Activated T-cell treated with anti-CD3 and anti-CD28 coated beads for 24 hours (primary cell): ENCODE measurements at places on chromosomes 1 and 21.

- DNase-seq = no peak
These were observed 223.0 kb downstream of the PLA2G4A start for GRCh38 chr1:187051618-187052232.

DNA sequence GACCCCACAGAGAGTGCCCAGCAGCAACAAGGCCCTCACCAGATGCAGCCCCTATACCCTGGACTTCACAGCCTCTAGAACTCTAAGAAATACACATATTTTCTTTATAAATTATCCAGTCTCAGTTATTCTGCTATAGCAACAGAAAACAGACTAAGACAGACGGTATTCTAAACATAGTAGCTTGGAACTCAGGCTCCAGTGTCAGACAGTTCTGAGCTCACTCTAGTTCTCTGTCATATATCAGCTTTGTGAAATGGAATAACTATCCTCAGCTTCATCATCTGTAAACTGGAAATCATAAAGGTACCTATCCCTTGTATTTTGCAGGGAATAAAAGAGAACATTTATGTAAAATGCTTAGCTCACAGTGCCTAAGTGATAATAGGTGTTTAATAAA is 127.4 kb downstream of the GLUL start:
- DNase-seq = no peak

GRCh38 chr21:44547656-44548331 is 3.5 kb downstream of the KRTAP10-2 start:
- DNase-seq = peak; percentile 8

DNA sequence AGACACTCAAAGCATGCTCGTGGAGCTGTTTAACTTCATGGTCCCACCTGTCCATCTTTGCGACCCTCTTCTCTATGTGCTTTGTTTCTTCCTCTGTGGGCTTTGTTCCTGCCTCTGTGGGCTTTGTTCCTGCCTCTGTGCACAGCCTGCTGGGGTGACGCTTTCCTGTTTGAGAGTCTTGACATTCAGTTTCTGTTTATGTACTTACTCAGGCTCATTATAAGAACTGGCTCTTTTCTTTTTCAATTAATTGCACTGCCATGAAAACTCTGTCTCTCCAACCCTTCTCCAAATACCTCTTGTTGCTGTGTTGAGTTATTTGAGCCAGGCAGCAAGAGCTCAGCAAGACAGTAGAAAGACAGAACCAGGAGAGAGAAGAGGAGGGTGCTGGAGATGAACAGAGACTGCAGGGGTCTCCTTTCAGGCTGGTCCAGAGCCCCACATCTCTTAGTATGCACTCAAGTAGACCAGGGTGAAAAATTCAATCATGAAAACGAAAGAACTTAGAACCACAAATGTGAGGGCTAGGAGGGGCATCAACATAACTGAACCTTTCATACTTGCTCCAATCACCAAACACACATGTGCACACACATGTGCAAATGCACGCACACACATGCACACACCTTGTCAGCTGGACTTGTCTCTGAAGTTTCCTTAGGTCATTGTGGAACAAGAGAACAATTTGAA is 88.3 kb upstream of the SGIP1 start:
- peak; percentile 48 for DNase-seq

DNA sequence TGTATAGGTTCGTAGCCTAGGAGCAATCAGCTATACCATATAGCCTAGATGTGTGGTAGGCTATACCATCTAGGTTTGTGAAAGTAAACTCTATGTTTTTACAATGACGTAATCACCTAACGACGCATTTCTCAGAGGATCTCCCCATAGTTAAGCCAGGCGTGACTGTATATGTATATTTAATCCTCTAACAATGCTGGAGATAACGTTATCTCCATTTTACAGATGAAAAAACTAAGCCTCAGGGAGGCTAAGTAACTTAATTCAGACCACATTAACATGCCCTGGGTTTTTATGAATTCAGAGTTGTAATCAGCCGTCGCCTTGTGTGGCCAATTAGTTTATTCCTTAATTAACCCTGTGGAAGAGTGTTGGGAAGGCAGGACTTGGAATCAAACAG is 107.7 kb upstream of the PLXNA2 start:
- no peak for DNase-seq

DNA sequence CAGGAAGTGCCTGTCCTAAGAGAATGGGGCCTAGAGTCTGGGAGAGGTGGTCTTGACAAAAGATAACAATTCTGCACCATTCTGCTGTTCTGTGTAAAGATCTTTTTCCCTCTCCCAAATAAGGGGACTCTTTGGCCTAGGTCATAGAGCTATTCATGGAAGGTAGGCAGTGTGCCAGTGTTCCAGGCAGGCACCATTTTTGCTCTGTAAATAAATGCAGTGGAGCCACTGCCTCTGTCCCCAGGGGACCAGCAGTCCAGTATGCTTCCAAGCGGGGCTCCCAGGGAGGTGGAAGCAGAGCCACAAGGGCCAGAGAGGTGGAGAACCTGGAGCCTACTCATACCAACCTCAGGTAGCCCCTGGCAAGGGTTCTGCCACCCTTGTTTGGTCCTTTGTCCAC is 25.9 kb downstream of the KCNA2 start:
- no peak for DNase-seq

- DNase-seq = no peak
These were observed 660 bp downstream of the PGBD5 start for GRCh38 chr1:230425252-230426091.

- DNase-seq = no peak
These were observed 75.2 kb downstream of the SH3GLB1 start for GRCh38 chr1:86779308-86780191.

DNA sequence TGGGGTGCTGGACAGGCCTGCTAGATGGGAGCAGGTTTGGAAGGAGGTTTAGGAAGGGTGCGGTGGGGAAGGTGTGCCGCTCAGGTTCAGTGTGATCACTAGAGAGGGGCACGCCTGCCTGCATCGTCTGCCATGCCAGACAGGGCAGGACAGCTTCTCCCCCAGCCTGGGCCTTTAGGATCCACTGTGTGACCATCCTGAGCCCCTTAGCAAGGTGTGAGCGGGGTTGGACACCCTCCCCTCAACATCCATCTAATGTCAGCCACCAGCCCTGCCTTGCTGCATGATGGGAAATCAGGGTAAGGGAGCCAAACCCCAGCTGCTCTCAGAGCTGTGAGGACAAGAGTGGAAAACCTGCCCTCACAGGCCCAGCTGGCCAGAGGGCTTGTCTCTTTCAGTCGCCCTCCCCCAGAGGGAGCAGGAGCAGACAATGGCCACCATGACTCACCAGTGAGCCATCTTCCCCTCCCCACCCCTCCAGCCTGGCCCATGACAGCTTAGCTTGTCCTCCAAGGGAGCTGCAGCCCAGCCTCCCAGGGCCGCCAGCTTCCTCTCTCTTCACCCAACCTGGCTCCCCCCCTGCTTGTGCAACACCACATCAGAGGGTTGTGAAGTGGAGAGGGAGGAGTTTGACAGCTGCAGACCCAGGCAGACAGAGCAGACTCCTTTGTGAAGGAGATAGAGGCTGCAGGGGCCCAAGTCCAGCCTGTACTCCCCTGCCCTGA is 37.0 kb downstream of the NUAK2 start:
- peak; percentile 66 for DNase-seq

GRCh38 chr1:24415910-24416665 is 486 bp downstream of the NIPAL3 start:
- no peak for DNase-seq

DNA sequence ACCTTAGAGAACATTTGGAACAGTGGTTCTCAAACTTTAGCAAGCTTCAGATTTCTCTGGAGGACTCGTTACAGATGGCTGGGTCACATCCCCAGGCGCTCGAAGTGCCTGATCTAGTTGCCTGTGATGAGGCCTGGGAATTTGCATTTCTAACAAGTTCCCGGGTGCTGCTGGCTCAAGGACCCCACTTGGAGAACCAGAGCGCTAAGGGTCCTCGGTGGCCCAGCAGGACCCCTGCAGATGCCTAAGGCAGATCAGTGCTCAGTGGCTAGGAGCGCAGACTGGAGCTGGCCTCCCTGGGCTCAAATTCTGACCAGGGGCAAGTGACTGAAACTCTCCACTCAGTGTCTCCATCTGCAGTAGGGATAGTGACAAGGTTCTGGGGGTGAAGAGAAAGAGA is 208.2 kb downstream of the DYRK1A start:
- DNase-seq = no peak

- no peak for DNase-seq
These were observed 6.3 kb downstream of the CRCT1 start for GRCh38 chr1:152520561-152521090.

GRCh38 chr21:35358008-35358407 is 308.9 kb upstream of the RUNX1 start:
- DNase-seq = no peak
